ENCODE measurements at places on chromosomes 2 and 18.

DNA sequence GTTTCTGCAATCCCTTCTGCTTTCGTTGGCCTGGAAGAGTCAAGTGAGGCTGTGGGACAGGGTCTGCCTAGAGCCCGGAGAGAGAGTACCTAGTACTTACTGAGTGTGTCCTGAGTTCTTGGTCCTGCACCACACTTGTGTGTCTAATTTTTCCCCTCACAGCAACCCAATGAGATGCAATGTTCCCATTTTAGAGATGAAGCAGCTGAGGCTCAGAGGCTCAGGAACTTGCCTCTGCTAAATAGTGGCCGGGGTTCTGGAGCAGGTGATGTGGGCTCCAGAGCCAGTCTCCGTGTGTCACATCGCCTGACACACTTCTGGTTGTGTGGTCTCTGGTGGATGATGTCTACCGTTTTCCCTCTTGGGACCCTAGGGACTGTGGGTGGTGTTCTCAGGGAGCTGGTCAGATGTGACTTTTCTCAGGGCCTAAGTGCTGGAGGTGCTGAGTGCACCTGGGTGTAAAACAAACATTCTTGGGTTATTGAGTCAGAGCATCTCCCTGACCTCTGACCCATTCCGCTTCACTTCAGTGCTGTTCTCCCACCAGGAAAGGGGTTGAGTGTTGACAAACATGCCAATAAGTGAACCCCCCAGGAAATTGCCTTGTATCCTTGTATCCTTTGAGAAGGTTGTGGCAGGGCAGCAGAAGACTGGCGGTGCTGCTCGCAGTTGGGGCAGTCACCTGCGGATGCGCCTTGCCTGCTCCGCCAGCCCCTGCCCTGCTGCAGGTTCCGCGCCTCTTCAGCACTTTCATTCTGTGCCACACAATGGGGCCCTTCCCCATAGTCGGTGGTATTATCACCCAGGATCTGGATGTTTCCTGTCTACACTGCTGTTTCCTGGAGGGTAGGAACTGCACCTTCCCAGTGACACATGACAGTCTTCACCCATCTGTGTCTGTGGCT is 32.1 kb downstream of the HK2 start:
- DNase-seq = no peak

GRCh38 chr18:77894060-77894459 is 644.4 kb downstream of the GALR1 start:
- no peak for DNase-seq

- no peak for DNase-seq
Observed at GRCh38 chr2:39007875-39008504, 112.9 kb downstream of the SOS1 start.

DNA sequence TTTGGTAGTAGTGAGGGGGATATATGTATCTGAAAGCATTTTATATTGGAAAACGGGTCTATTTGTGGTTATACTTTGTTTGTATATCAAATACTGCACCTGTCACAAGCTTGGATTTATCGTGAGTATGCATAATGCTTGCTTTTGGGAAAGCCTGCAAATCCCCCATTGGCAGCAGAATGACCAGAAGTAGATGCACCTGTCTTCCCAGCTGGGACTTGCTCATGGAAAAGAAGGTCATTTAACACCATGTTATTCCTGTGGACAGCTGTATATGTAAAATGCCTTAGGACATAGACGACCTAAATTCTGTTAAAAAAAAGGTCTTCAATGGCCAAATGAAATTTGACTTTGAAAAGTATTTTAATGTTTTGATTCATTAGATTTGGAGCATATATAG is 599.4 kb downstream of the XIRP2 start:
- DNase-seq = no peak

GRCh38 chr18:24273596-24273995 is 124.0 kb downstream of the OSBPL1A start:
- DNase-seq = no peak

DNA sequence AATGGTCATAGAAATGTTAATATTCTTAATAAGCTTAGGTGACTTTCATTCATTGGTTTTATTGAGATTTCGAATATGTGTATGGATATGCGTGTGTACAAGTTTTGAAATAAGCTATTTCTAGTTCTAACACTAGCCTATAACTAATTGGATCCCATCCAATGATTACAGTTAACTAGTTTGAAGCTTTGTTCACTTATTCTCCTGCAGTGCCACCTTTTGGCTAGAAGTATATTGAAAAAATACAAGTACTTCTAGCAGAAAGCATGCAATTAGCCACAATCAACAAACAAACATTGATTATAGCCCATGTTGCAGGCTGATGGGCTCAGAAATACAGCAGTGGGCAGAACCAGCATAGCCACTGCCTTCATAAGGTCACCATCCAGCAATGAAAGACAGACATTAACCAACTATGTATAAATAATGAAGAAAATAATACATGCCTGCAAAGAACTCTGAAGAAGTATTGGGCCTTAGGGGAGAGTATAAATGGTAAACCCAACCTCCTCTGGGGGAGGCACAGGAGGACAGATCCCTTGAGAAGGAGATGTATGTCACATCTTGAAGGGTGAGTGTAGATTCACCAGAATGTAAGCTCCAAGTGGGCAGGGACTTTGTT is 5.1 kb upstream of the PIEZO2 start:
- peak; percentile 67 for DNase-seq

DNA sequence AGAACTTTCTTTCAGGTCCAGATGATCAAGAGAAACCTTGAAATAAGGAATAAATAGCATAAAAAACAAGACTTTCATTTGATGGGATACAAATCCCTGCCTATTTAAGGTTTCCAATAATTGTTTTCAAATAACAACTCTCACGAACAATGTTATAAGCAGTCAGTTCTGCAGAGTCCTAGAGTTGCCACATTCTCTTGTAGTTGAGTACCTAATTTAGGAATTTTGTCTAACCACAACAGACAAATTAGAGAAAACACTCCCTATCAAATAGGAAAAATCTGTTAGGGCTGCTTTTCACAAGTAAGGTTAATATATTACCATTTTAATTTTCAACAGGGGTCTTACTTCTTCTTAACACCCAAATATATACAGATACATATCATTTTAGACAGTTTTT is 130.1 kb upstream of the CDH20 start:
- no peak for DNase-seq

GRCh38 chr2:44444881-44445280 is 83.1 kb downstream of the CAMKMT start:
- no peak for DNase-seq

GRCh38 chr2:57399057-57399456 is 647.5 kb upstream of the VRK2 start:
- no peak for DNase-seq

- DNase-seq = no peak
Observed at GRCh38 chr18:43710135-43710534, 432.8 kb upstream of the SYT4 start.

DNA sequence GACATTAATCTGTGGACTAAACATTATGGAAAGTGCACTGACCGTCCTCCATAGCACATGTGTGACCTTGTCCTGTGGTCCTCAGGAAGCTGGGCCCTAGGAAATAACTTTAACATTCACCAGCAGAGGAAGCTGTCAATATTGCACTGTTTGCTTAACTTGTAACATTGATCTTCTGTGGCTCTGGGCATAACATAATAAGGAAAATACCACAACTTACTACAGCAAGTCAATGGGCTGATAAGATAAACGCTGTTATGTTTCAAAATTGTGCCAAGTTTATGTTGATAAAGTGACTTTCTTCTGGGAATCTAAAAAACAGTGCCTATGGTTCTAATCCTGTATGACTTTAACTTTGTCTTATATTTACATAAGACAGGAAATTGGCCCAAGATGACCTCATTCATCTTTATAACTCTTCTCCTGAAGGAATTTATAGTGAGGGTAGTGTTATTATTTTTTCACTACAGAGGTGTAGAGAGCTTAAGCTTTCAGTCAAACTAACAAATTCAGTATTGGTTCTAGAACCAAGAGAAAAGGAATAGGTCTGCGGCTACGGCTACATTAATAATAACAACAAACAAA is 113.7 kb upstream of the MAP4K3 start:
- no peak for DNase-seq

DNA sequence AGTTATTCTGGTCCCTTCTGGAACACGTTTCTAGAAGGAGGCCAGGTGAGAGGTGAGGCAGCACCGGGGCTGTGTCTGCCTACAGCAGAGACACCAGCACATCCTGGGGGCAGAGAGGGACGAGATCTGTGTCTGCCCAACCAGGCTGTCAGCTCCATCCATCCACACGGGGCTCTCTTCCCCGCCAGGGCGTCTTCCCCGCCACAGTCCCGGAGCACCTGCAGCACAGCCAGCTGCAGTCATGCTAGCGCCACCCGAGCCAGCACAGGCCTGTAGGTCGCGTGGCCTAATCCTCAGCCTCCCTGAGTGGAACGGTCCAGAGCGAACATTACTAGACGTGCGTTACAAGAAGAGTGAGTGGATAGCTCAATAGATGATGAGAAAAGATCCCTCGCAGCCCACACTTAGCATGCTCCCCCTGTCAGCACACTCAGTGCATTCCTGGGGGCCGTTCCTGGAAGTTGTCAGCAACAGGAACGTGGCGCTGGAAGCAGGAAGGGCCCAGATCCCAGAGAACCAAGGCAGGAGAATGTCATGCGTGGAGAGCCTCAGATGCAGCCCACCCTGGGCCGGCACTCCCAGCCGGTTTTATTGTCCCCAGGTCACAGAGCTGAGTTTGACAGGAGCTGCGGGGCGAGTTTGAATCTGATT is 179.0 kb downstream of the TWIST2 start:
- DNase-seq = no peak

- DNase-seq = peak; percentile 4
Observed at GRCh38 chr2:191957996-191958860, 111.3 kb upstream of the CAVIN2 start.

DNA sequence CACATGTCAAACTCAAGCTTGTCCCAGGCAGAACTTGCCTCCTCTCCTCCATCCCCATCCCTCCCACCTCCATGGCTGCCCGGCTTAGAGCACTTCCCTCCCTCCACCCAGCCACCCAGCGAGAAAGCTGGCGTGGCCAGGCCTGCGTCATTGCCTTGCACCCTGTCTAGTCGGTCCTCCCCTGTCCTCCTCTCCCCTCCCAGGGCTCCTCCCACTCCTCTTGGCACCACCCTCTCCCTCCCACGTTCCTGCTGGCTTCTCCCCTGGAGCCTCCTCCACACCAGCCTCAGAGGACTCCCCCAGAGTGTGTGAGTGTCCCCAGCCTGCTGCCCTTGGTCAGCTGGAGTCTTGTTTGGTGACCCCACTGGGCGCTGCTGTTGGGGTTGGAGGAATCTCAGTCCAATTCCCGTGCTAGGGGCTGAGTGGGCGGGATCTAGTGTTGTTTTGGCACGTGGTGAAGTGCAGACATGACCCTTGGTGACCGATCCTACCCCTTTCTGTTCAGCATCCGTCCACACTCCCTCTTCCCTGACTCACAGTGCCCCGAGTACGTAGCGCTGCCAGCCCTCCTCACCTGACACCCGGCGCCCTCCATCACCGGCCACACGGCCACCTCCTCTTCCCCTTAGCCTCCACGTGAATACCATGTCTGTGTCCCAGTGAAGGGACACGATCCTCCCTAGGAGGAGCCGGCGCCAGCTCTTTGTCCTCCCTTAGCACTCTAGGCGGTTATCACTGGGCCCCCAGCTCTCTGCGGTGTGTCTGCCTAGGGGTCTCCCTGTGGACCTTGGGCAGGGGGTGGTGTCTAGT is 41.4 kb downstream of the ATP6V1C2 start:
- no peak for DNase-seq

DNA sequence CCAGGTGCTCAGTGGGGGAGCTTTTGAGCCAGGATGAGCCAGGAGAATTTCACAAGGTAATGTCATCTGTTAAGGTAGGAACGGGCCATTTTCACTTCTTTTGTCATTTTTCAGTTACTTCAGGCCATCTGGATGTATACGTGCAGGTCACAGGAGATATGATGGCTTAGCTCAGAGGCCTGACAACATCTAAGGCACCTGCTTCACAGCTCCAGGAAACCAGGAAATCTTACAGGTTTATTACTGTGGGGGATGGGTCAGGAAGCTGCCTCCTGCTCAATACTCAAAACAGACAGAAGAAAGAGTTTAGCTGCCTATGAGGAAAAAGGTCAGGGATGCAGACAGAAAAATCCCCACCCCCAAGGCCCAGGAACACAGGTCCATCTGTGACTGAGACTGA is 364.3 kb upstream of the LRP1B start:
- no peak for DNase-seq

DNA sequence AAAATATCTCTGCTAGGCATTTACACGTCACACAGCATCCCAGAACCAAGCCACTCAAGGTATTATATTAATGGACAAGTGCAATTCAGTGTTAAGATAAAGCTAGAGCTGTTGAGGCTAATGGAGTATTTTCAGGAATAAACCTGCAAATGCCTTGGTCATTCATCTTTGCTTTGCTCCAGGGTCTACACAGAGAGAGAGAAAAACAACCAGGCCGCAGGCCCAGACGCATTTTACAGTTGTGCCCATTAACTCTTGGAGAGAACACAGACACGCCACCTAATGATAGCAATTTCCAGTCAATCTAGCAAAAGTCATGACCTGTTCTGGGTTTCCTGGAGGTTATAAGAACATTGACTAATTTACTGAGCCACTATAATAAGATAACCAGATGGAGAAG is 829.3 kb downstream of the LRRTM4 start:
- no peak for DNase-seq

DNA sequence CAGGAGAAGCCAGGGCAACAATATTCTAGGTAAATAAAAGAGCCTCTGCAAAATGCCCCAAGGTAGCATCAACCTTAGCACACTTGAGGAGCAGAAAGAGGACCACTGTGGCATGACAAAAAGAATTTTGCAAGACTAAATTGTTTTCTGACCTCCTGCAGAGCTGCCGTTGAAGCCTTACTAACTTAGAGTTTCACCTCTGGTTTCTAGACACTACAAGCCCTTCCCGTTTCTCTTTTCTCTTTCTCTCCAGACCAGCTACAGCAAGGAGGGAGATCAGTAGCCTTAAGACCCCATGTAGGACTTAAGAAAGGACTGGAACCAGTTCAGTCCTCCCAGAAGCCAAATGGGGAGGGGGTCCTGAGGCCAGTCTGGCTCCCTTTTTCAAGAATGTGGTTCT is 73.3 kb upstream of the SP3 start:
- no peak for DNase-seq

GRCh38 chr2:177639262-177639914 is 246.8 kb downstream of the AGPS start:
- no peak for DNase-seq

DNA sequence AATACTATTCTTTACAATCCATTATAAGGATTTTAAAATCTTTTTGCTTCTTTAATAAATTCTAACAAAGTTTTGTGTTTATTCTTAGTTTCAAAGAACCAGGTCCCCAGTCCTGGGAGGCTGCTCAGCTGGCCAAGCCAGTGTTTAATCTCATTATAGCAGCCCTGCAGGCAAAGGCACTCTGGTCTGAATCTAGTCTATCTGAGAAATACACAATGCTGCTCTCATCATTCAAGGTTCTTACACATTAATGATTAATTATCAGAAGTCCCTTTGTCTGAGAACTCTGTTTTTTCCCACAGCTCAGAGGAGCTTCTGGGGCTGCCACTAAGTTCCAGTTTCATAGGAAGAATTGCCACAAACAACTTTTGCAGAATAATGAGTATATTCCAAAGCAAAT is 27.7 kb downstream of the KCTD18 start:
- no peak for DNase-seq

All from DMS79 treated with DMSO at 0.1 percent for 48 hours (cell line).